ENCODE measurements at places on chromosomes 5 and 9.
A peak's percentile ranks its signal among the peaks of the same experiment; 100 is the strongest.

DNA sequence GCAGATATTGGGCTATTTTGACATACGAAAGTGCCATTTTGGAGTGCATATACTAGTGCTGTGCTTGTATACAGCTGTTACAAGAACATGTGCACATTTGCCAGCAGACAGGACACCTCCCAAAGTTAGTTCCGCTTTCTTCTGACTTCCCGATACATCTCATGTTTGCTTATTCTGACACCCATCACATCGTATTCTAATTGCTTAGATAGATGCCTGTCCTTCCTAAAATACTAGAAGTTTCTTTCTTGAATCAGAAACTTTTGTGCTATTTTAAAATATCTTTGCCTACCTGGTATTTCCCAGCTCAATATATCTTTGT is 177.8 kb downstream of the TTLL11 start:
- no peak for DNase-seq

DNA sequence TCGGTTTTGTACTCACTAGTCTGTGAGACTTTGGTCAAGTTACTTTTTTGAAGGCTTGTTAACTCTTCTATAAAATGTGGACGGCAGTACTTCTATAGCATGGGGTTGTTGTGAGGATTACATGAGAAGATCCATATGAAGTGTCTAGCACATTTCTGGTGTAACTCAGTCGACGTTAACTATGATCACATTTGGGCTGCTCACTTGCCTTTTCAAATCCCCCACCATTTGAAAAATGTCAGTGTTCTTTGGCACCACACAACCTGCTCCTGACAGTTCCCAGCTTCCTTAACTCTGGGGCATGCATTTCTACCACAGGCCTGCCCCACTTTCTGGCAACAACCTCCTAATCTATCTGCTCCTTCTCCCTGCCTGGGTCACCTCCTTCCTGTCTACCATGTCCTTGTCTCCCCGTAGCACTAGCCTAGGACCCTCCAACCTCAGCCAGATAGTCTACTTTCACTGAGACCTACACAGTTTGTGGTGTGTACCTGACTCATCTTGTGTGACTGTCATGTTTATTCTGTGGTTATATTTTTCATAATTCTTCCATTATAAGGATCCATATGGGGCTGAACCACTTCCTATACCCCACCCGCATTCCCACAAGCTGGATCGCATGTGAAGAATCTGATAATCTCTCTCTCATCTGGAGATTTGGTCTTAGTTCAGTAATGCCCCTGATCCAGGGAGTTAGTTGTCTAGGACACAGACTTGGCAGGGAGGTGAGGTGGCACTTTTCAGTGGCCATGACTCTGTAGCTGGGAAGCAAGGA is 30.2 kb upstream of the BASP1 start:
- DNase-seq, result no peak

GRCh38 chr5:178322736-178323540 is 90.3 kb upstream of the PHYKPL start:
- no peak for DNase-seq

GRCh38 chr5:124866355-124867136 is 120.1 kb upstream of the ZNF608 start:
- DNase-seq, result no peak

- DNase-seq, result peak; percentile 66
These were observed 1.3 kb downstream of the MAN2A1 start for GRCh38 chr5:109690975-109691574.

DNA sequence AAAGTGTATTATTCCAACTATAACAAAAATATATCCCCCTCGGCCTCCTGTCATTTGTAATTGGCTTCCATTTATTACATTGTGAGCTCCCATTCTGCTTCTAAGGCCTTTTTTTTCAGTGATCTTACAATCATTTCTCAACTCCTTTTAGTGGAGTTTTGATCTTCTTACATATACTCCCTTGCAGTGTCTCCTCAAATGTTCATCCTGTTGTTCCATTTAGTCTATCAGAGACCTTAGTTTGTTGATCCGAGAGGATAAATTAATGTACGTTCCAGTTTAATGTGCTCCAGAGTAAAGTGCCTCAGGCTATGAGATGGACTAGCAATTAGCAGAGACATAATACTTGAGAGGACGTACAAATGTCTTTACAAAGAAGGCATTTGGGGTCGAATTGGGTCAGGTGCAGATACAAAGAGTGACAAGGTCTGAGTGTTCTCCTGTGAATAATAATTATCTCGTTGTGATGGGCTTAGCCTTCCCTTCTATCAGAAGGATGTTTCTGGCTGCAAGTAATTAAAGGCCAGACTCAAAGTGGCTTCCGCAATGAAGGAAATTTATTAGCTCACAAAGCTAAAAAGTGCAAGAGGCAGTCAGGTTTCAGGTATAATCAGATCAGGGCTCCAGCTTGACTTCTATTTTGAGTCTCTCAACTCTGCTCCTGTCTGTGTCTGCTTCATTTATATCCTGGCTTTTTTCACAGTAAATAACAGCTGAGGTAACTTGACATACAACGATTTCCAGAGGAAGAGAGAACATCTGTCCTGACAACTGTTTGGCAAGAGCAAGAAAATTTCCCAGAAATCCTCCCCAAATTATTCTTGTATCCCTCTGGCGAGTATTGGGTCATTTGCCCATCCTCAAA is 30.1 kb downstream of the ARRDC3 start:
- DNase-seq, result no peak

GRCh38 chr9:2798423-2798822 is 45.5 kb downstream of the PUM3 start:
- no peak for DNase-seq

GRCh38 chr9:127612939-127613582 is 984 bp downstream of the STXBP1 start:
- DNase-seq, result peak; percentile 55

DNA sequence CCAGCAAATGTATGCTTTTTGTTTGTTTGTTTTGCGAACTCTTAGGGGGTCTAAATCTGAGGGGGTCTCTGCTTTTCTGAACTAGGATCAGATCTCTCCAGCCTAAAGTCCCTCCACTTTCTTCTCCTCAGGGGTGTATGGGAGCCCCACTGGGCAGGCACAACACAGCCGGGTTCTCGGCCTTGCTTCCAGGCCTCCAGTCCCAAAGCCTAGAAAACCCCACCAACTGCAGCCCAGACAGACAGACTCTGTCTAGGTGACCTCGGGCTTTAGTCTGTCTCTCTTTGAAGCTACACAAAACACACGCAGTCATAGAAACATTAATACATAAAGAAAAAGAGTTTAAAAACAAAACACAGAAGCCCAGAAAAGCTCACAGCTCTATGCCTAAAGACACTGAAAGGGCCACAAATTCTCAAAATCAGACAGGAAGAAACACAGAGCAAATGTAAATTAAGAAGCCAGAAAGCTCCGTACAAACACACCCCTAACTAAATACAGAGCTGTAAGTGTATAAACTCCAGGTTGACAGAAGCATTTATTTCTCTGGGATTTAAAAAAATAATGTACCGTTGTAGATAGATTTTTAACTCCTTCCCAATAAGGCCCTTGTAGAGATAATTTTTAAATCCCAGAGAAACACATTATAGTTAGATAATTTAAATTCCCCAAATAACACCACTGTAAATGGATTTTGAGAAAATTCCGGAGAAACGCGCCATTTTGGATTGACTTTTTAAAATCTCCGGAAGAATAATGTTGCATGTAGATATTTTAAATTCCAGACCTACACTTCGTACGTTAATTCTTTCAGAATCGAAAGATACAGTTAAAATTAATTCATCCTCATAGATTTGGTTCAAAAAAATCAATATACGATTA is 2.0 kb downstream of the PITX1 start:
- DNase-seq, result no peak

Data from CD4-positive, alpha-beta T cell treated with Interleukin-17A for 4 hours (primary cell).